ENCODE measurements at places on chromosomes 11 and 22.

DNA sequence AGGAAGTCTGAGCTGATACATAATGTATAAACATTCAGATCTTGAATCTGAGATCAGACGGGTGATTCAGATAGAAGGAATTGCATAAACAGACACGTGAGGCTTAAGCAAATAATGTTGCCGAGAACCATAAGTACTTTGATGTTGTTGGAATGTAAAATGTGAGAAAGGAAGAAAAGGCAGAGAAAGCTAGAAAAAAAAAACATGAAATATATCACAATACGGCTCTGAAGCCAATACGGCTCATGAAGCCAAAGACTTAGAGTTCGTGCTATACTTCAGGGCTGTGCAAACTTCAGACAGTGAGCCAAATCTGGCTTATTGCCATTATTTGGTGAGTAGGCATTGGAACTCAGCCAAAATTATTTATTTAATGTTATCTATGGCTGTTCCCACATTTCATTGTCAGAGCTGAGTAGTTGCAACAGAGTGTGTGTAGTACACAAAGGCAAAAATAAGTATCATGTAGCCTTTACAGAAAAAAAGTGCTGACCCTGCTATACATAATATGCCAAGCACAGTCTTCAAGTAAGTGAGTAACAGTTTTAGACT lies 673.3 kb downstream of the CNTN5 start:
- DNase-seq: no peak

DNA sequence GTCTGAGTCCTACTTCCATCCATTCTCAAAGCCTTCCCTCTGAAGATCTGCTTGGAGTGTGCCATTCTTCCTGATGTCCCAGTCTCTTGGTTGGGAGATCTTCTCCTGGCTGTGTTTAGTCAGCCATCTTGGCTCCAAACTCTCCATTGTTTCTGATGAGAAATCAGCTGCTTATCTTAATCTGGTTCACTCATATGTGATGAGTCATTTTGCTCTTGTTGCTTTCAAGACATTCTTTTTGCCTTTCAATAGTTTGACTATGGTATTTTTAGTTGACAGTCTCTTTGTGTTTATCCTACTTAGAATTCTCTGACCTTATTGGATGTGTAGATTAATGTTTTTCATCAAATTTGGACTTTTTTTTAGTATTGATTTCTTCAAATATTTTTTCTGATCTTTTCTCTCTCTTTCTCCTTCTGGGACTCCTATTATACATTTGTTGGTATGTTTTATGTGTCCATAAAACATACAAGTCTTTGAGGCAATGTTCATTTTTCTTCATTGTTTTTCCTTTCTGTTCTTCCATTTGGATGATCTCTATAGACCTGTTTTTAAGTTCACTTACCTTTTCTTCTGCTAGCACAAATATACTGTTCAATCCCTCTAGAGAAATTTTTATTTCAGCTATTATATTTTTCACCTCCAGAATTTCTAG lies 77.2 kb upstream of the CLPB start:
- DNase-seq: no peak

- DNase-seq: peak; percentile 59
These were observed 103.0 kb upstream of the CD44 start for GRCh38 chr11:35035894-35036408.

DNA sequence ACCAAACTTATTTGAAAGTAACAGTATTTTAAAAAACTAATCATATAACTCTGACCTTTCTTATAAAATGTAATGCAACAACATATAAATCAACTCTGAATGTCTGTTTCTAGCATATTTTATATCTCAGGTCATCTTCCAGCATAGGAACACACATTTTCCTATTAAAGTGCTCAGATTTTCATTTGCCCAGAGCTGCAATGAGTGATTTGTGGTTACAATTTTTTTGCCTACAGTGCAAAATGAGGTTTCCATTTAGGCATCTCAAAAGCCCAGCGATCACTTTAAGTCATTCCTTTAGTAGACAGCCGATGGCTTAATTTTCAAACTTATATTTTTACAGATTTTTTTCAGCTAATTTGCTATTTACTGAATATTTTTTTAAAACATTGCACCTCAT lies 1.0 kb downstream of the LYVE1 start:
- DNase-seq: no peak

DNA sequence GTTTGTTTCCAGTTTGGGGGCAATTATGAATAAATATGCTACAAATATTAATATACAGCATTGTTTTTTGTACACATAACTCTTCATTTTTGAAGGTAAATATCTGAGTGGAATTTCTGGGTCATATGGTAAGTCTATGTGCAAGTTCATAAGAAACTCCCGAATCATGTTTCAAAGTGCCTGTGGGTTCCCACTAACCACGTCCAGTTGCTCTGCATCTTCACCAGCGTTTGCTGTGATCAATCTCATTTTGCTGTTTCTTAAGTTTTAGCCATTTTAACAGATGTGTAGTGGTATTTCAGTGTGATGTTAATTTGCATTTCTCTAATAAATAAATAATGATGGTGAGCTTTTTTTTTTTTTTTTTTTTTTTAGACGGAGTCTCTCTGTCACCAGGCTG lies 14.2 kb upstream of the CSRP3 start:
- no peak for DNase-seq

Data from GM06990 (cell line).